Lower lobe of right lung (tissue), 2 donors: ENCODE measurements at places on chromosomes 12 and 14. TPM values are rescaled to one million over a fixed set of nuclear protein-coding genes. Genes with fewer than 3 reads are reported as not detected.

- H3K27me3 ChIP-seq, result peaks cover 18% of the 10 kb centered on the region
- no peak overlapping the region for H3K4me3 ChIP-seq
These were observed 5.4 kb upstream of the CCDC177 start for GRCh38 chr14:69580009-69580577.

- no peaks in the 10 kb centered on the region for H3K27me3 ChIP-seq
- peak overlapping the region; percentile 90 for H3K27ac ChIP-seq
- H3K36me3 ChIP-seq, result no peaks in the 10 kb centered on the region
- peak overlapping the region; percentile 85 for H3K4me3 ChIP-seq
- H3K4me1 ChIP-seq, result peaks cover 22% of the 10 kb centered on the region
These were observed 582 bp downstream of the SGPP1 start for GRCh38 chr14:63727231-63727735.

DNA sequence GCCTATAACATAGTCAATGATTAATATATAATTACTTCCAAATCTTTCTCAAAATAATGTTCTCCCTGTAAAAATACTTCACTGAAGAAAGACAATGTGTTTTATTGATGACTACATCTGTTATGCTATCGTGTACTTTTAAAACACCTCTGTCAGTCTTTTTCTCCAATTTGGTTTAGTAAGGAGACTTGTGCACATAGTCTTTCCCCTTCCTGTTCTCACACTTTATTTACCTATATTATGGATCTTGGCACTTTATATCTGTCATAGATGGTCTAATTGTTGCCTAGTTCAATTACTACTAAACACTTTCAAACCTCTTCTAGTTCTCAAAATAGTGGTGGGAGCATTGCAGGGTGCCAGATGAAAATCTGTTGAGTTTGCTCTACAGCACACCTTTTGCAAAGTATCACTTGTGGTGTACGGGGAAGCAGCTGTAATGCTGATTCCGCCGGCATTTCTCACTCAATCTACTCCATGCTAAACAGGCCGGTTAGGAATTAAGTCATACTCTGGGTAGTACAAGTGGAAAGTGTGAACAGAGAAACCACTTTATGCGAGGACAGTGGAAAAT is 1.1 kb upstream of the INSM2 start:
- H3K27me3 ChIP-seq, result peaks cover 69% of the 10 kb centered on the region
- peak overlapping the region; percentile 59 for H3K4me3 ChIP-seq
- H3K36me3 ChIP-seq, result peaks cover 2% of the 10 kb centered on the region
- no peak overlapping the region for H3K27ac ChIP-seq

DNA sequence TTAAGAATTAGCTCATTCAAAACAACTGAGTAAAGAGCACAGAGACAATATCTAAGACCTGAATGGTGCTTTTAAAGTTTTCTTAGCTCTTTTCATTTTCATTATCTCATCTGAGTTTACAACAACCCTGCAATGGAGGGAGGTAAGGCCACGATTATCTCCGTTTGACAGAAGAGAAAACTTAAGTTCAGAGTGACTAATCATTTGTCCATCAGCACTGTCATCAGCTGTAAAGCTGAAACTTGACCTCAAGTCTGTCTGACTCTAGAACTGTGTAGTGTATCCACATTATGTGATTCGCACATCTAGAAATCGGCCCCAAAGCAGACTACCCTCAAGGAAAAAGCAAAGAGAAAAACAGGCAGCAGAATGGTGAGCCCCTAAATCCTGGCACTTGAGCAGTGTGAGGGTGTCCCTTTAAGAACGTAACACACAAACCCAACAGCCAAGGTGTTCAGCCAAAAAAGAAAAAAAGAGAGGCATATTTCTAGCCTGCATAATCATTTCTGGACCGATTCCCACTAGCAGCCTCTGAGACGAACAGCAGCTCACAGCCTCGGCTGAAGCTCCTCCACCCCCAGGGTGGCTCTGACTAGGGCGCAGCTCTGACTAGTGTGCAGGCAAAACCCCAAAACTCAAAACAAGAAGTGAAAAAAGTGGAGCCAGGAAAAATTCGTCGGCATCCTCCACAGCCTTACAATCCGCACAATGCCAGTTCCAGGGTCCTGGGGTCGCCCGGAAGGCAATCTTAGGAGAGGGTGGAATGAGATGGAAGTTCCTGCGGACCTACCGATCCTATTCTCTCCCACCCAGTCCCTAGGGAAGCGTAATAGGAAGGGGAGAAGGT is 1.6 kb downstream of the STXBP6 start:
- H3K4me1 ChIP-seq, result peaks cover 32% of the 10 kb centered on the region
- H3K27ac ChIP-seq, result peak overlapping the region; percentile 77
- peak overlapping the region; percentile 71 for H3K4me3 ChIP-seq
- no peak for DNase-seq

GRCh38 chr14:84482256-84483071 is 1047.5 kb upstream of the FLRT2 start:
- no peaks in the 10 kb centered on the region for H3K4me1 ChIP-seq
- no peak for DNase-seq
- H3K27ac ChIP-seq, result no peak overlapping the region
- no peaks in the 10 kb centered on the region for H3K36me3 ChIP-seq
- no peak overlapping the region for H3K4me3 ChIP-seq

GRCh38 chr14:62301911-62302310 is 539.7 kb downstream of the SNAPC1 start:
- no peak overlapping the region for H3K27ac ChIP-seq
- no peaks in the 10 kb centered on the region for H3K36me3 ChIP-seq
- DNase-seq, result no peak
- no peaks in the 10 kb centered on the region for H3K4me1 ChIP-seq
- H3K4me3 ChIP-seq, result no peak overlapping the region
- no peaks in the 10 kb centered on the region for H3K27me3 ChIP-seq

Gene SLC2A14
- total RNA-seq, result not detected
